SW480 (cell line): ENCODE measurements at places on chromosomes 13 and 19.

DNA sequence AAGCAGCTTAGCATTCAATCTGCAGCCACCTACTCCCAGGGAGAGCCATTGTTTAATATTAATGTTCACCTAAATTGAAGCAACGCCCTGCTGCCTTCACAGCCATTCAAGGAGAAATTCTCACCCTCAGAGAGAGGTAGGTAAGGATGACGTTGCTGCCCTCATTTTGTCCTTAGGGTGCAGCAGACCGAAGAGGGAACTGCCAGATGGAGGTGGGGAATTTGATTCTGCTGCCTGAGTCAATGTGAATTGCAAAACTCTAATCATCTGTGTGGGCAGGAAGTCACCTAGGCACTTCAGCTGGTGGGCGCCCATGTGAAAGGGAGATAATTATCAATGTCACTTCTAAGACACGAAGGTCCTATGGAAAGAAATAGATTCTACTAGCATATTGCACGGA lies 503.4 kb downstream of the TBC1D4 start:
- no peak for DNase-seq

DNA sequence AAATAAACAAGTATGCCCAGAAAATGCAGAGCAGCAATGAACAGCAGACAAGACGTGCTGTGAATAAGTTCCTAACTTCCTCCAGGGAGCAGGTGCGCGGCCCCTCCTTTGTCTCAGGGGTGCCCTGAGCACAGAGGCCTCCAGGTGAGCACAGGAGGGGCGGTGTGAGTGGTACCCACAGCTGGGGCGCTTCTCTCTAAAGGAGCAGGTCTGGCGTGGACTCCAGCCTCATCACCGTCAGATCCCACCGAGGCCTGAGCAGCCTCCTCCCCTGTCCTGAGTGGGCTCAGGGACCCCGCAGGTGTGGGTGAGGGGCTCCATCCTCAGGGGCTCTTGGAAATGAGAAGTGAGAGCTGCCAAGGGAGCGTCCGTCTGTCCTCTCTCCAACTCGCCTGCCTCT lies 3.2 kb downstream of the LILRA5 start:
- DNase-seq: no peak

- DNase-seq: no peak
These were observed 336.0 kb downstream of the SUCLA2 start for GRCh38 chr13:47665043-47665442.

DNA sequence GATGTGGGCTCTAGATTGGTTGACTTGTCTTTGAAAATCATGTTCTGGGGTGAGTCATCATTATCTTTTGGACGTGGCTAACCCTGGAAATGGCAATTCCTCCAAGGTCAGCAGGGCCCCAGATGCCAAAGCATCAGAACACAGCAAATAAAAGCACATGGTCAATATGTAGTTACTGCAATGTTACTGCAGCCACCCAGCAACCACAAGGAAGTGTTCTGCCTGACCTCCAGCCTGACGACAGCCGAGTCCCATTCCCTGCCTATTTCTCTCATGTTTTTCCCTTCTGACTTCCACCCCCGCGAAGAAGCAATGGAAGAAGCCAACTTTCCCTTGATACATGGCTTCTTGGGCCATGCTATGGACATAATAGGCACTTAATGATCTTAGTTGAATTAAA lies 577.9 kb downstream of the IRS2 start:
- DNase-seq: no peak

DNA sequence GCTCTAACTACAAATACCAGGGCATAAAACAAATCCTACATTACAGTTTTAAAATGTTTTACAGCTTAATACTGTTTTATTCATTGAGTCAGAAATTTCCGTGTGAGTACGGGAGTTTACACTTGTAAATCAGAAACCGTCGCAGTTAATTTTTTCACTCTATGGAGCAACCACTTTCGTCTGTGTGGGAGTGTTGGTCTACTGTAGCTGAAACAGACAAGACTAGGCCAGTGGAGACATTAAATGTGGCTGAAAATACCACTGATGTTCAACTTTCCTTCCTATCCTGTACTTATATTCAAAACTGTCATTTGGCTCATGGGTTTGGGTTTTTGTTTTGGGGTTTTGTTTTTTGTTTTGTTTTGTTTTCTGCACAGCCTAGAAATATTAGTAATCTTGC lies 268.7 kb downstream of the DCT start:
- no peak for DNase-seq

DNA sequence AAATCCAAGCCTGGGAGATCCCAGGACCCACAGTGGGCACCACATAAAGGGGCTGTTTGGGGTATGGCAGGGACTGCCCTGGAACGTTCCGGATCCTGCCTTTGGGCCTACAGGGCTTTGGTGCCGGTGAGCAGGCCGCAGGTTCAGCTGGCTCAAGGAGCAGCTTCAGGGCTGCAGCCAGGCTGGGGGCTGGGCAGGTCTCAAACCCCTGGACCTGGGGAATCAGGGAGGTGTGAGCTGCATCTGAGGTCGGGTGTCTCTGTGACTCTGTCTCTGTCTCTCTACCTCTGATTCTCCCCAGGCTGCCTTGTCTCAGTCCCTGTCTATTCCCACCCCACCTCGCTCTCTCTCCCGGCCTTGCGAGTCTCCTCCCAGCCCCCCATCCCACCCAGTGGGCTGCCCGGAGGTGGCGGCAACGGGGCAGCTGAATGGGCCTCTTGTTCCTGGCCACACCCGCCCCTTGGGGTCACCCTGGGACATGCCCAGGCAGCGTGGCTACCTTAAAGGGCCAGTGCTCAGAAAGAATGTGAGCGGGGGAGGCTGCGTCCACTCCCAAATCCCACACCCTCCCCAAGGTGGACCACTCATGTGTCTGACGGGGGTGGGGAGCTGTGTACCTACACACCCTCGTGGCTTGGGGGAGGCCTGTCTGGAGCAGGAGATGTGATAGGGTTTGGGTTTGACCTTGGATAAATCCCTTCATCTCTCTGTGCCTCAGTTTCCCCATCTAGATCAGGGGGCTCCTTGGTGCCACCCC lies 31.1 kb downstream of the NFIC start:
- peak; percentile 46 for DNase-seq

DNA sequence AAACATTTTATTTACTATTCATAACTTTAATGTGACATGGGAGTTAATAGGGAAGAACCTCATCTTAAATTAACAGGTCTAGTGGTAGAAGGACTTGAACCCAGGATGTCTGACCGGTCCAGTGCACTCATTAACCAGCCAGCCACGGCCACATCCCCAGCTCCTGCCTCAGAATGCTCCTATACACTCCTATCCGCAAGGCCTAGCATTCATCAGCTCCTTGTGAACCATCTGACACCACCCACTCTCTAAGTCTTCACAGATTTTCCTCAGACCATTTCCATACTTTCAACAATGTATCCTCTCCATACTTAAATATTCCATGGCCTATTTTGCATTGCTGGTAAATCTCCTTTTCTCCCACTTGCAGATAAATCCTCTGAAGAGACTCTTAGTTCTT lies 98.3 kb downstream of the KLF12 start:
- DNase-seq: no peak

DNA sequence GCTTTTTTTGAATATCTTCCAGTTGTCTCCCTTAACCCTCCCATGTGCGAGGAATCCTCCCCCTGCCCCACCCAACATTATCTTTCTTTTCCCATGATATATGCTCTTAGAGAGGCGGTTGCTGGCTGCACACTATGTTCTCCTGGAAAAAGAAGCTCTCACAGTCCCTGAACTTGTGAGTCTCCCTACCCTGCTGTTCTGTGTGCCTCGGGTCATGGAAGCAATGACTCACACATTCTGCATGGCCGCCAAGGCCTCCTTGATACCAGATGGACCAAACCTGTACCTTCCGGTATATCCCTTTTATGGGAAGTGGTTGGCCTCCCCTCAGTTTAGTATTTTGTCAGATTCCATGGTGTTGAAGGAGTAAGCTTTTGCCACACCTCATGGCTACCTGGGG lies 705.4 kb downstream of the SLITRK6 start:
- no peak for DNase-seq

DNA sequence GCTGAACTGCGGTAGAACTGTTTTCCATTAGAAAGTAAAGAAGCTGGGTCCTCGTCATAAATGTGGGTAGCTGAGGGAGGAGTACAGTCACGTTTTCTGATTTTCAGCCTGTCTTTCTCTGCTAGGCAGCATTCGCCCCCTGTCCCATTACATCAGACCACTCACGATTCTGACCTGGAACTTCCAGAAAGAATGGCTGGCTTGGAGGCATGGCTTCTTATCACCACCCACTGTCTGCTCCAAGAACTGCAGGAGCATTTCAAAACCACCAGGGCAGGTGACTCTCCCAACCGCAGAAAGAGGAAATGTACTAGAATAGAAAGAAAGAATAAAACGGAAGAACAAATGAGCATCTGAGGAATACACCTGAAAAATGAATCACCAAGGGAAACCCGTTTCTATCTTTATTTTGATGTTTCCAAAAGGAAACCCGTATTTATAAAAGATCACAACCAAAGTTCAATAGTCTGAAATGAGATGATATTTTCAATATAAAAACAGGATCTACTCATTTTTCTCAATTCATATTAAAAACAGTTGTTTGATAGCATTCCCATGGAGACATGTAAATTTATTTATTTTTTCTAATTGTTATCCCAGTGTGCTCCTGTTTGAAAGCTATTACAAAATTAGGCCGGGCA lies 22.1 kb upstream of the POMP start:
- peak; percentile 77 for DNase-seq

GRCh38 chr13:109778102-109778542 lies 8.3 kb downstream of the IRS2 start:
- peak; percentile 73 for DNase-seq

DNA sequence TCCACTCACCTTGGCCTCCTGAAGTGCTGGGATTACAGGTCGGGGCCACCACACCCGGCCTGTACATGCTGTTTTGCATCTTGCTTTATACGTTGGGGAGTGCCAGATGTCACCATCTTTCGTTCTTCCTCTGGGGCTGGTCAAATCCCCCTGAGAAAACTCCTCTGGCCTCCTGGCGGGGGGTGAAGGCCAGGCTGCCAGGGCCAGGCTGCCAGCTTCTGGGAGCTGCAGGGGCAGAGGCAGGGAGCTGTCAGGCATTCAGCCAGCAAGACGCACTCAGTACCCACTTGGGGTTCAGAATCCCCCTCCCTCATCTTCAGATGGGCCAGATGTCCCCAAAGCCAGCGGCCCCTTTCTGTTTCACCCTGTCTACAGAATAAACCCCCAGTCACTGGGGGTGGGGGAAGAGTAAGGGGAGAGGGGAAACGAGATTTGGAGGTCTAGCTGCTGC lies 16.1 kb downstream of the ZSWIM9 start:
- no peak for DNase-seq

DNA sequence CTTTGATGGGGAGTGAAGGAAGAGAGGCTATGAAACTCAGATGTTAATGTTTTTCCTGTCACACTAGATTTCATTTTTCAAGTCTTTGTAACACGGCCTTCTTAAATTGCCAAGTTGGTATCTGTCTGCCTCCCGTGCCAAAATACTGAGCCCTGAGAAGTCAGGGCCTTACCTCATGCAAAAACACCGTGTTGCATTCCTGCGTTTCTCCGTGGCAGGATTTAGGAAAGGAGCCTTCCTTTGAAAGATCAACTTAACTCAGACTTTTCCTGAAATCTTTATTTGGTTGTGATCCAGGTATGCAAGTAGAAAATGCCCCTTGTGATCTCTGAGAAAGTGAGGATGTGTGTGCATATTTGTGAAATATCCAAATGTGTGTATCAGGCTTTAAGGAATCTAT lies 1291.0 kb upstream of the SLC10A2 start:
- no peak for DNase-seq

DNA sequence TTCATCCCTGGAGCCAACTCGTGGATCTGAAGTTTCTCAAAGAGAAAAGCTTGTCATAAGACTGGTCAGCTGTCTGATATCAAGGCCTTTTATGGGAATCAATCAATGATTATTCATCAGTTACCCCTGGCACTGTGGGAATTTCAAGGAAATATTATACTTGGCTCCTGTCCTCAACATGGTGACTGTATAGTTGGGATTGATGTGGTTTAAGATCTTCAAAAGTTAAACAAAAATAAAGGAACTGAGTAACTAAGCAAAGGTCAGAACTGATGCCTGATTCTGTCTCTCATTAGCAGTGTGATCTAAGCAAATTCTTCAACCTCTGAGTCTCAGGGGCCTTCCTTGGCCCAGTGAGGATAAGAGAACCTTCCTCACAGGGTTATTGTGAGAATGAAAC lies 22.2 kb upstream of the SERPINE3 start:
- no peak for DNase-seq

- DNase-seq: no peak
These were observed 524 bp downstream of the PRKCG start for GRCh38 chr19:53882391-53883050.

DNA sequence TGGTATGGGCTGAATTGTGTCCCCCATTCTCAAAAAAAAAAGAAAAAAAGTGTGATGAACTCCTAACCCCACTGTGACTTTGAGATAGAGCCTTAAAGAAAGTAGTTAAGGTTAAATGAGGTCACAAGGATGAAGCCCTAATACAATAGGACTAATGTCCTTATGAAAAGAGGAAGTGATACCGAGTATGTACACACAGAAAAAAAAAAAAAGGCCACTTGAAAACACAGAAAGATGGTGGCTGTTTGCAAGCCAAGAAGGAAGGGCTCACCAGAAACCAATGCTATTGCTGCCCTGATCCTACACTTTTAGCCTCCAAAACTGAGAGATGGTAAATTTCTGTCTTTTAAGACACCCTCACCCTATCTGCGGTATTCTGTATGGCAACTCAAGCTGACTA lies 955.6 kb downstream of the PCDH17 start:
- DNase-seq: no peak

GRCh38 chr19:18171605-18172327 lies 1.8 kb upstream of the IFI30 start:
- no peak for DNase-seq

- no peak for DNase-seq
These were observed 18.1 kb downstream of the AKT2 start for GRCh38 chr19:40266912-40267600.

GRCh38 chr19:47356900-47357299 lies 7.8 kb downstream of the DHX34 start:
- no peak for DNase-seq

- DNase-seq: no peak
These were observed 457.6 kb upstream of the SLC10A2 start for GRCh38 chr13:103523858-103524257.

- no peak for DNase-seq
These were observed 197.0 kb downstream of the PCDH9 start for GRCh38 chr13:67033170-67033569.

GRCh38 chr13:46168341-46168740 lies 13.6 kb downstream of the LCP1 start:
- no peak for DNase-seq

DNA sequence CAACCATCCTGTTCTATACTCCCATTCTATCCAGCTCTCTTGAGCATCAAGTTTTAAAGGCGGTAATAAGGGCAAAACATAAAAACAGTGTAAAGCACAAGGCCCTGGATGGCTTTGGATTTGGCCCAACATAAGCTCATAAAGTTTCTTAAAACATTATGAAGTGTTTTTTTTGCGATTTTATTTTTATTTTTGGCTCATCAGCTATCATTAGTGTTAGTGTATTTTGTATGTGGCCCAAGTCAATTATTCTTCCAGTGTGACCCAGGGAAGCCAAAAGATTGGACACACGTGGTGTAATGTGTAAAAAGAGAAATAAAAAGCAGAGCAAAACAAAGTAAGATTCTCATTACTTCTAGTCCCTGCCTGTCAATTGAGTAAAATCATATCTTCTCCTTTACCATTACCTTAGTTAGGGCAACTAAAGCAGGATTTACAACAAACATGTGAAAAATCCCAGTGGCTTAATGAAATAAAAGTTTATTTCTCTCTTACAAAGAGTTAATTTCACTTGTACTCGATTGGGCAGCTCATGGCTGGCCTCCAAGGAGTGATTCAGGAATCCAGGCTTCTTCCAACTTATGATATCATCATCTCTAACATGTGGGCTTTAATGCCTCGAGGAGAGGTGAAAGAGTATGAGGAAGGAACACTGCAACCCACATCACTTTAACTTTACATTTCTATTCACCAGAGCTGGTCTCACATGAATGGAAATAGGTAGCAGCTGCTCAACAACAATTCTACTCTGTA lies 725.2 kb upstream of the SLITRK1 start:
- no peak for DNase-seq
